ENCODE measurements at places on chromosomes 12 and 14.

GRCh38 chr12:28941248-28941647, 207.8 kb upstream of the FAR2 start:
- no peak for DNase-seq

GRCh38 chr14:75723716-75724115, 62.7 kb downstream of the TTLL5 start:
- DNase-seq: no peak

- no peak for DNase-seq
Observed at GRCh38 chr14:85873006-85873405, 343.1 kb downstream of the FLRT2 start.

GRCh38 chr14:102047808-102048540, 38.9 kb downstream of the HSP90AA1 start:
- DNase-seq: no peak

DNA sequence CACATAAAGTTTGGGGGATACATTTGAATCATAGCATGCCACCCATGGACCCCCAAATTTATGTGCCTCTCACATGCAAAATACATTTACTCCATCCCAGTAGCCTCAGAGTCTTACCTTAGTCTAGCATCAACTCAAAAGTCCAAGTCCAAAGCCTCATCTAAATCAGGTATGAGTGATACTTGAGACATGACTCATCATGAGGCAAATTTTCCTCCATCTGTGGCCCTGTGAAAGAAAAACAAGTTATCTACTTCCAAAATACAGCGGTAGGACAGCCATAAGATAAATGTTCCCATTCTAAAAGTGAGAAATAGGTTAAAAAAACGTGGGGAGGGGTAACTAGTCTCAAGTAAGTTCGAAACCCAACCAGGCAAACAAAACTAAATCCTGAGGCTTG, 444.2 kb downstream of the SNAPC1 start:
- peak; percentile 22 for DNase-seq

DNA sequence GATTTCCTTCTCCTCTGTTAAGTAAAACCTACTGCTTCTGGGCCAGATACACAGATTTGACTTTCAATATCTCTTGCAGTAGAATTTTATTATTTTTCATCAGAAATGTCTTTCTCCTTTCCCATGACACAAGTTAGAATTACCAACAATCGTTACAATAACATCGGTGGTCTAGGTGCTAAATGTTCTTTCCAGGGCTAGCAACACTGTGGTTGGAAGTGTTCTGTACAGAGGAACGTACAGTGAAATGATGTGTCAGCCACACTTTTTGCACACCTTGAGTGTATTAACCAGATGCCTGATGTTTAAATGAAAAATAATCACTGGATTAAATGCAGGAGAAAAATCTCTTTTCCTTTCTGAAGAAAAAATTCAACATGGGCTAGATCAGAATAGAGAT, 27.7 kb upstream of the KLRD1 start:
- no peak for DNase-seq

DNA sequence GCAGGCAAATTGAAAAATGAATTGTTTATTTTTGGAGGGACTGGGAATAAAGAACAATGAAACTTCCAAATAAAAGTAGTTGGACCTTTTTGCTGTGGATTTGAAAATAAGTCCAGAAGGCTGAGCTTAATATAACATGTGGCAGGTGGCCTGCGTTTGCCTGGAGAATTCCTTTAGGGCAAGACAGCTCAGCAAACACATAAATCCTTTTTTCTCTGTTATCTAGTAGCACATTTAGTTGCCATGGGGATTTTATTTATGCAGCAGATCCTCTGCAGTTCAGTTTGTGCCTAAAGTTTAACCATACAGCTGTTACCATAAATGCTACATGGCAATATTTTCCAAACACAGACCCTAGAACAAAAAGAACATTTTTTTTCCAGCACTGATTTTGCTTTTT, 180.0 kb downstream of the NPAS3 start:
- DNase-seq: no peak

GRCh38 chr12:98418357-98419075, 96.9 kb upstream of the TMPO start:
- DNase-seq: peak; percentile 94

GRCh38 chr12:21183721-21184275, 52.8 kb downstream of the SLCO1B1 start:
- DNase-seq: no peak

DNA sequence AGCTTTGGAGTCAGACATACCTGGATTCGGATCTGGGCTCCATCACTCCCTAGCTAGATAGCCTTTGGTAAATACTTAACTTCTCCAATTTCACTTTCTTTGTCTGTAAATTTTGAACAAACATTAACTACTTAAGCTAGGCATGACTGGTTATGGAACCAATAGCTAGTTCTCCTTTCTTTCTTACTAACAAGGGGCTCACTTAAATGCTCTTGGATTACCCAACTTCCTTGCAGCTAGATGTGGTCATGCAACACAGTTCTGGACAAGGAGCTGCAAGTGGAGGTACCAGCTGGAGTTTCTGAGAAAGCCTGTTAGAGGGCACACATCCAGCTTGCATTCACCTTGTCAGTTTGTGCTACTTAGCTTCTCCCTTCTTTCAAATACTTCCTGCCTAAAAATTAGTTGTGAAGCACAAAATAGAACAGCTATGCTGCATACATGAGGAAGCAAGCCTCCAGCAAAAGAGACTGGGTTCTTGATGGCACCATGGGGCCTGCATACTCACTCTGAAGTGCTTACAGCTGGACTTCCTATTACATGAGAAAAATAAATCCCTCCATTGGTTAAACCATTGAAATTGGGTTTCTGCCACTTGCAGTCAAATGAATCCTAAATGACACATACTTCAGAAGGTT, 210.1 kb upstream of the EEA1 start:
- DNase-seq: no peak

DNA sequence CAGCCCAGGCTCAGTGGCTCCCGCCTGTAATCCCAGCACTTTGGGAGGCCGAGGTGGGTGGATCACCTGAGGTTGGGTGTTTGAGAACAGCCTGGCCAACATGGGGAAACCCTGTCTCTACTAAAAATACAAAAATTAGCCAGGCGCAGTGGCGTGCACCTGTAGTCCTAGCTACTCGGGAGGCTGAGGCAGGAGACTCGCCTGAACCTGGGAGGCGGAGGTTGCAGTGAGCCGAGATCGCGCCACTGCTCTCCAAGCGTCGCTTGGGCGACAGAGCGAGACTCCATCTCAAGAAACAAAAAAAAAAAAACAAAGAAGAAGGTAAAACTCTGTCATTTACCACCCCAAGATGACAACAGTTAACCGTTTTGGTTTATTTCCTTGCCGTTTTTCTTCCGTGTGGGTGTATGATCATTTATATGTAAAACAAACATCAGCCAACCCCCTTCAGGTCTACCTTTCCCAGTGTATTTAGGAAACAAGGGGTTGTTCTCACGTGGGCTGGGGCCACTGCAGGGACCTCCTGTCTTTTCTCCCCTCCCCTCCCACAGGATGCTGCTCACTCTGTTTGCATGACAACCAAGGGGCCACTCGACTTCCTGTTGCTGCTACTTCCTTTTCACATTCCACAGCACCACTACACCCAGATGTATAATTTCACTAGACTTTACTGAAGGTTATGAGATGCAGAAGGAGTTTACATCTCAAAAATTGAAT, 13.6 kb downstream of the TTC9 start:
- DNase-seq: no peak

DNA sequence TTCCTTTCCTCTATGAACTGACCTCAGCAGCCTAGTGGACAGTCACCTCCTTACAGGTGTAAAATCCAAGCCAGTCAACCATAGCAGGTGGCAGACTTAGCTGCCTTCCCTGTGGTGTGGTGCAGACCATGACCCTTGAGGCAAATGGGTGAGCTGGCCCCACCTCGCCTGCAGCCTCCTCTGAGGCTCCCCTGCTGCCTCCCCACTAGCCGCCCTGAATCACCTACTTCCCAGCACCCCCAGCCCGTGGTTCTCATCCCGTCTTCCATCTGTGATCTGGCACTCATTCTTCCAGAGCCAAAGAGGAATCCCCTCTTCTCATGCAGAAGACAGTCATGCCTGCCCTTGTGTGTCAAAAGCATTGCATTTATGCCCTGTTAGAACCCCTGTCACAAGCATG, 34.4 kb upstream of the TSPAN9 start:
- no peak for DNase-seq

GRCh38 chr14:95695913-95696312, 9.7 kb downstream of the TCL1B start:
- DNase-seq: no peak

DNA sequence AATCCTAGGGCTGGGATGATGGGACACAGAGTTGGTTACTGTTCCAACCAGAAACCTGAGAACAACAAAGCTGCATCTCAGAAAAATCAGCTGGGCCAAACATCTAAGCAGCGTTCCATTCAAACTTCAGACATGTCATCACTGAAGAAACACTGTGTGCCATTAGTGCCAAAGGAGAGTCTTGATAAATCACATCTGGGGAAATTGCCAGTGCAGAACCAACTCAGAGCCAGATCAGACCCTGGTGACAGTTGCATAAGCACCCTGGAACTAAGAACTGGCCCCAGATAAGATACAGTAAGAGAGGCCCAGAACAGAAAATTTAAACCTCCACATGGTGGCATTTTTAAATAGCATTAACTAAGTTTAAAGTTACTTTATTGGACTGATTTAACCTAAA, 482.8 kb downstream of the PRKD1 start:
- DNase-seq: no peak

DNA sequence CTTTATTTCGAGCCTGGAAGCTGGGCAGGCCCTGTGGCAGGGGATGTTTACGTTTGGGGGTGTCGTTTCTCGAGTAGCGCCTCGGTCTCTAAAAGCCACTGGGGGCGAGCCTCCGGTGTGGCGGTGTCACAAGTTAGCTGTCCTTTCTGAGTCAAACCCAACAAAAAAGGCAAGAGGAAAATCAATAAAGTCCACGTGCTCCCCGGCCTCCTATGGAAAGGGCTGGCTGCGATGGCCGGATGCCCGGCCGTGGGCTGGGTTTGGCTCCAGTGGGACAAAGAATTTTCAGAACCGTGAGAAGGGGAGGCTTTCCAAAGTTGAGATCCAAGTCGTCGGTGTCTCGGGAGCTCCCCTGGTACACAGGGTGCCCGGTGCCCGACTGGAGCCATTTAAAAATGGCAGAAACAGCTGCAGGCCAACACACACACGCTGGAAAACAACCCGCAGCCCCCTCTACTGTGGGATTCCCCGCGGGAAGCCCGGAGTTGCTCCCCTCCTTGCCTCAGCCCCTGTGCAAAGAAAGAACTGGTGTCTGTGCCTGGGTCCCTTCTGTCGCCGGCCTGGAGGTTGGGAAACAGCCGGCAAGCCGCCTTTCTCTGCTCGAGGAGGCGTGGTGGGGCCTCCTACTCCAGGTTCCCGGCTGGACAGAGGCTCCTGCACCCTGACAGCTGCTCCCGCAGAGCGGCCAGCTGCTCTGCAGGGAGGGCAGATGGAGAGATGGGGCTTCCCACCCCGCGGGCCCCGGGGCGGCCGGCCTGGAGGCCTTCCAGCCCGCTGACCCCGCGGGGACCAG, 1.9 kb downstream of the BCL7A start:
- DNase-seq: peak; percentile 49

Measured in HFFc6 (cell line).